Cardiac muscle cell (in vitro differentiated cells and primary cell): ENCODE measurements at places on chromosomes 13 and 19. TPM values are rescaled to one million over a fixed set of nuclear protein-coding genes. Genes with fewer than 3 reads are reported as not detected.

SLC6A16 gene
- 1.6 and 2.8 TPM in 2 replicates for total RNA-seq

CLEC17A gene
- not detected in 2 replicates for total RNA-seq

GSX1 gene
- total RNA-seq, result not detected in 2 replicates

DNA sequence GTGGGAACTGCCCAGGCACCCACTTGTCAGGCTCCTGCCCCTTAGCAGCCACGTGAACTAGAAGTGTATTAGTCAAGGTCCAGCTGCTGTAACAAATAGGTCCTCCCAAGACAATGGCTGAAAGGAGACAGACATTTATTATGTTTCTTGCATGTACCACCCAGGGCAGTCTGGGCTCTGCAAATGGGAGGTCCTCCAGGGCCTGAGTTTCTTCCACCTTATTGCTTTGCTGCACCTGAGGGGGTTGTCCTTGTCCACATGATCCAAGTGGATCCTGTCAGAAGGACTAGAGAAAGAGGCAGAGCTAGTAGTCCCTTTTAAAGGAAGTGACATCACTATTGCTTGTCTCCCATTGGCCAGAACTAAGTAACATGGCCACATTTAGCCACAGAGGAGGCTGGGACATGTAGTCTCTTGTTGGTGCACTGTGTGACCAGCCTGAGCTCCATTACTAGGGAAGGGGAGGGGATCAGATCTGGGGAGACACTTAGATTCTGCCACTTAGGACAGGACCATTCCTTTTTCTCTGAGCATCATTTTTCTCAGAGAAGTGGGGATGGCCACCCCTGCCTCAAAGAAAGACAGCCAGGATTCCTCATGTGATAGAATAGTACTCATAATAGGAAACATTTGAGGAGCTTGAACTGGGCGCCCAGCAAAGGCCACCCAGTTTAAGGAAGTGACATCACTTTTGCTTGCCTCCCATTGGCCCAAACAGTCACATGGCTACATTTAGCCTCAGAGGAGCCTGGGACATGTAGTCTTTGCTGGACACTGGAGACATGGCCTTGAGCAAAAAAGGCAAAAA, 15.1 kb downstream of the CC2D1A start:
- no peak overlapping the region for H3K4me3 ChIP-seq
- no peaks in the 10 kb centered on the region for H3K27me3 ChIP-seq
- H3K36me3 ChIP-seq, result peaks cover 18% of the 10 kb centered on the region
- H3K4me1 ChIP-seq, result no peaks in the 10 kb centered on the region
- no peak overlapping the region for H3K27ac ChIP-seq

DNA sequence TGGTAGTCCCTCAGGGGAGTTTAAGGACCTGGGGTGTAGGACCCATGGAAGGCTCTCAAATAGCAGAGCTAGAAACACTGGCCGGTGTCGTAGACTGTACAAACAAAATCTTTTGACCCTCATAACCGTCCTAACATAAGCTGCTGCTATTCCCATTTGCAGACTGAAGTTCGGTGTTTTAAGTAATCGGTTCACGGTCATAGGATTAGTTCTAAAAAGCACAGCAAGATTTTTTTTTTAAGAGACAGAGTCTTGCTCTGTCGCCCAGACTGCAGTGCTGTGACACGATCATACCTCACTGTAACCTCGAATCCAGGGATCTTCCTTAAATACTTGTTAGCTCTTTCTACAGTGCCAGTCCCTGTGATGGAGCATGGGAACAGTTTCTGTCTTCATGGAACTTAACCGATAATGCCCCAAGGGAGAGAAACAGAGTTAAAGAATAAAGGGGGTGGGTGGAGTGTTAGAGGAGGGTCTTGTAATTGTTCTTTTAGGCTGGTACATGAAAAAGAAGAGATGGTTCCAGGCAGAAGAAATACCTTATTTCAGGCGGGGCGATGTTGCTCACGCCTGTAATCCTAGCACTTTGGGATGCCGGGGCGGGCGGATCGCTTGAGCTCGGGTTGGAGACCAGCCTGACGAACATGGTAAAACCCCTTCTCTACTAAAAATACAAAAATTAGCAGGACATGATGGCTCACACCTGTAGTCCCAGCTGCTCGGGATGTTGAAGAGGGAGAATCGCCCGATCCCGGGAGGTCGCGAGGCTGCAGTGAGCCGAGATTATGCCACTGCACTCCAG, 475 bp upstream of the ZC3H4 start:
- peak overlapping the region; percentile 100 for H3K27ac ChIP-seq
- peak overlapping the region; percentile 82 for H3K4me3 ChIP-seq

GRCh38 chr13:78589206-78589605, 14.1 kb downstream of the POU4F1 start:
- DNase-seq, result peak; percentile 87
- H3K36me3 ChIP-seq, result no peaks in the 10 kb centered on the region

GRCh38 chr13:45258334-45258675, 57.5 kb upstream of the KCTD4 start:
- no peak overlapping the region for H3K27ac ChIP-seq
- no peak overlapping the region for H3K4me3 ChIP-seq
- H3K36me3 ChIP-seq, result peaks cover 3% of the 10 kb centered on the region
- peak; percentile 7 for DNase-seq
- no peaks in the 10 kb centered on the region for H3K4me1 ChIP-seq

- H3K36me3 ChIP-seq, result peaks cover 17% of the 10 kb centered on the region
- no peak overlapping the region for H3K4me3 ChIP-seq
- H3K4me1 ChIP-seq, result peaks cover 37% of the 10 kb centered on the region
- peak overlapping the region; percentile 81 for H3K27ac ChIP-seq
- peak; percentile 40 for DNase-seq
Measured at GRCh38 chr19:47093841-47094240, 19.7 kb downstream of the ZC3H4 start.

GRCh38 chr13:99648927-99649326, 147.7 kb downstream of the TM9SF2 start:
- H3K4me1 ChIP-seq, result peaks cover 11% of the 10 kb centered on the region
- no peaks in the 10 kb centered on the region for H3K36me3 ChIP-seq
- no peak overlapping the region for H3K4me3 ChIP-seq
- no peak overlapping the region for H3K27ac ChIP-seq
- H3K27me3 ChIP-seq, result no peaks in the 10 kb centered on the region
- no peak for DNase-seq
